SK-N-DZ (cell line): ENCODE measurements at places on chromosomes 16 and 17.

GRCh38 chr16:57407521-57408353, 3.2 kb downstream of the CCL17 start:
- DNase-seq = no peak

- DNase-seq = no peak
These were observed 36.8 kb upstream of the DYNLL2 start for GRCh38 chr17:58046239-58047094.

- DNase-seq = no peak
These were observed 40.5 kb upstream of the KLHDC4 start for GRCh38 chr16:87806261-87806640.

GRCh38 chr17:67293251-67294203, 48.5 kb upstream of the HELZ start:
- DNase-seq = peak; percentile 66
